ENCODE measurements at places on chromosomes 11 and 22.

GRCh38 chr11:16322190-16322589 is 34.2 kb downstream of the SOX6 start:
- DNase-seq: no peak

DNA sequence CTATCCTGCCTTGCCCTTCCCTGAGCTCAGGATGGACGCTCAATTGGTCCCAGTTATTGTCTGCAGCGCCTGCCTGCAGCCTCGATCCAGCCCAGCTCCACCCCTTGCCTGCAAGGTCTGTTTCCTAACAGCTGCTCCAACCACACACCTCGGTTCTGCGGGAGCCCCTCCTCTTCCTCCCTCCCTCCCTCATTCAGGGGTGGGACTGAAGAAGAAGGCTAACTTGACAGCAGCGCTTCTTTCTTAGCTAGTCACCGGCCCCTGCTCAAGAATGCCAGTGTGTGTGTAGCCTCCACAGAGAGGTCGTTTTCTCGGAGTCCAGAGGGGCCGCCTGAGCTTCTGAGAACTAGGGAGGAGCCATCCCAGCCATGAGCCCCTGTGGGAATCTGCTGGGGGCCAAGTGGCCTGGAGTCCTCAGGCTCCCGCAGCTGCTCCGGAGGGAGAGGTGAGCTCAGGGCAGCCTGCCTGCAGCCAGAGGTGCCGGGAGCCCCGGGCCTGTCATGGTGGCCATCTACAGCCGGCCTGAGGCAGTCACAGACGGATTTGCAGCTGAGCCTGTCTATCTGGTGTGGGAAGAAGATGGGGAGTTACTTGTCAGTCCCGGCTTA is 36.1 kb downstream of the LIMK2 start:
- DNase-seq: peak; percentile 96

- DNase-seq: no peak
Measured at GRCh38 chr11:10599388-10600175, 31.1 kb upstream of the LYVE1 start.

DNA sequence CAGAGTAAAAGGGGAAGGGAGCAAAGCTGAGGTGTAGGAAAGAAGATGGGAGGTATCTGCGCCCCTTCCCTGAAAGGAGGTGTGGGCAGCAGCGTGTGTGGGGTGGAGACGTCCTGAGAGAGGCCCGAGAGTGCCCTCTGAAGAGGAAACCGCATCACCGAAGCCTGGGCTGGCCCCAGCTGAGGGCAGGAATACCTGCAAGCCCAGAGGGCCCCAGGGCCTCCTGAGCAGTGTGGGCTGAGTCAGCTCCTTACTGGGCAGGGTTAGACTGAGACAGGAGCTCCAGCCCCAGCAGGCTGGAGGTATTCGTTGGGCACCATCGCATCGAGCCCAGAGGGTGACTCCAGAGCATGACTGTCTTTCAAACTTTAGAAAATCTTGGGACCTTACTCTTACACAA is 534.0 kb upstream of the B3GAT1 start:
- DNase-seq: no peak

DNA sequence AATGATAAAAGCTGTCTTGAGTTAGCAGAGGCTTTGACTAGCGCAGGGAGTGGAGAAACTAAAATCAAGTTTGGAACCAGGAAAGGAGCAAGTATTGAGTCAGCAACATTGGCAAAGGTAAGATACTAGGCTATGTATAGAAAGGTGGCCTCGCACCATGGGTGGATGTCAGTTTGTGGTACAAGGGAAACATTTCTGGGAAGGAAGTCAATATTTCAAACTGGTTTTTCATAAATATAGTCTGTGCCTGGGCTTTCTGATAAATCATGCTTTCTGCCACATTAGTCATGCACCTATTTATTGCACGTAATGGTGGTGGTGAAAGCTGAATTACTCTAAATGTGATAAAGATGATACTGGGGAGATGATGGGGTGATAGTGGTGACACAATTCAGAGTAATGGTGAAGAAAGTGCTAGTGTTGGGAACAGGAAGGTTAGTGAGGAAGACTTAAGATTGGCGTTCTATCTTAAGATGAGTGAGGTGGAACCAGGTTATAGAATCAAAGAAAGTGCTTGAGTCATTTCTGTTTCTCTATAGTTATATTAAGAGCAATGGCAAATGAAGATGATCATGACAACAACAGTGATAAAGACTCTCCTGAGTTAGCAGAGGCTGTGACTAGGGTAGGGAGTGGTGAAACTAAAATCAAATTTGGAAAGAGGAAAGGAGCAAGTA is 729.0 kb downstream of the FAM181B start:
- no peak for DNase-seq

GRCh38 chr11:67463680-67464410 is 5.2 kb downstream of the TMEM134 start:
- DNase-seq: no peak

DNA sequence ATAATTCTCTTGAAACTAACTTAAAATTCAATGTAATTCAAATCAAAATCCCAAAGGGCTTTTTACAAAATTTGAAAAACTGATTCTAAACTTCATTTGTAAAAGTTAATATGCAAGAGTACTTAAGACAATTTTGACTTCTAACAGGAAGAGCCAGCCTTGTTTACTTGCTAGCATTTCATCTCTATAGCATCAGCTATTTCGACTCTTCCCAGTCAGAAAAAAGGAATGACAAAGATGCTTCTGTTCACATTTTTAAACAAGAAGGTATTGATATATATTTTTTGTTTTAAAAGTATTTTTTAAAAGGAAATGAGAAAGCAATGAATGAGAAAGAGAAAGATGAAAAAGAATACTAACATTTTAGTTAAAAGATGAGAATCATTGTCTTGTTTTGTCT is 16.4 kb downstream of the SLN start:
- no peak for DNase-seq

DNA sequence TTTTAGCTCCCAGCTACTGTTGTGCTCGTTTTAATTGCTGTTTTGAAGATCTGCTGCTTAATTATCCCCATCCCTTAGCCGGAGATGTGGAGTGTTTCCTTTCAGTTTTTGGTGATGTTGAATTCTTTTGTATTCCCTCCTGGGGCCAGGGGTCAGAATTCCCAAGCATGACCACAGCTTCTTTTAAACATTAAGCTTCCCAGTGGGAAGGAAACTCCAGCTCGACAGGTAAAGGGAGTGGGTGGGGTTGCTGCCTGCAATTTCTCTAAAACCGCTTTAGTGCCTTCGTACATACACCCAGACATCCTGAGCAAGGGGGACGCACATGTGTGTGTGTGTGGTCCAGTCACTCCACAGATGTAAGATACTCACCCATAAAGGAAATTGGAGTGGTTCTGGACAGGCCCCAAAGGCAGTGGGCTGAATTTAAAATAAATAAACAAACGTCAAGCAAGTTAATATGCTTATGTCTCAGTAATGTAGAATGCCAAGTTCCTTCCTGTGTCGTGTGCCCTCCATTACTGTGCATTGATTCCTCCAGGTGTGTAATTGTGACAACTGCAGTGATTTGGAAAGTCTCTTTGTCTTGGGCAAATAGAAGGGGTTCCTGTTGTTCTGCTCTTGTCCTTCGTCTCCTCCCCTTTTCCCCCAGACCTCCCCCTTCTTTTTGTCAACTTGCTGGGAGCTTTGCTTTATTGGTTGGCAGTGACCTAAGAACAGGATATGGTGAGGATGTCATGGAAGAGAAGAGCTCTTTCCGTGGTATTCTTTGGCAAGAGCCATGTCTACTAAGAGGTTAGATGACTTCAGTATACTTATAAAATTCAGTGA is 19.2 kb upstream of the ADSL start:
- DNase-seq: peak; percentile 80

DNA sequence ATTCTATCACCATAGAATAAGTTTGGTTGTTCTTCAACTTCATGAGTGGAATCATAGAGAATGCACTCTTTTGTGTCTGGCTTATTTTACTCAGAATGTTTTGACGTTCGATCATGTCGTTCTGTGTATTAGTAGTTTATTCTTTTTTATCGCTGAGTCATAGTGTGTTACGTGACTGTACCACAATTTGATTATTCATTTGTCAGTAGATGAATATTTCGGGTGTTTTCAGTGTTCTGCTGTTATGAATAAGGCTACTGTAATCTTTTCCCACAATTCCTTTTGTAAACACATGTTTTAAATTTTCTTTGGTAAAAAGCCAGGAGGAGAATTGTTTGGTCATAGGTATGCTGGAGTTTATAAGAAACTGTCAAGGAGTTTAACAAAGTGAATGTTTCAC is 279.9 kb upstream of the B3GAT1 start:
- DNase-seq: no peak

Measured in prostate gland (tissue), 2 donors.